IMR-90 (cell line): ENCODE measurements at places on chromosomes 1 and 21. TPM values are rescaled to one million over a fixed set of nuclear protein-coding genes. Genes with fewer than 3 reads are reported as not detected.

DNA sequence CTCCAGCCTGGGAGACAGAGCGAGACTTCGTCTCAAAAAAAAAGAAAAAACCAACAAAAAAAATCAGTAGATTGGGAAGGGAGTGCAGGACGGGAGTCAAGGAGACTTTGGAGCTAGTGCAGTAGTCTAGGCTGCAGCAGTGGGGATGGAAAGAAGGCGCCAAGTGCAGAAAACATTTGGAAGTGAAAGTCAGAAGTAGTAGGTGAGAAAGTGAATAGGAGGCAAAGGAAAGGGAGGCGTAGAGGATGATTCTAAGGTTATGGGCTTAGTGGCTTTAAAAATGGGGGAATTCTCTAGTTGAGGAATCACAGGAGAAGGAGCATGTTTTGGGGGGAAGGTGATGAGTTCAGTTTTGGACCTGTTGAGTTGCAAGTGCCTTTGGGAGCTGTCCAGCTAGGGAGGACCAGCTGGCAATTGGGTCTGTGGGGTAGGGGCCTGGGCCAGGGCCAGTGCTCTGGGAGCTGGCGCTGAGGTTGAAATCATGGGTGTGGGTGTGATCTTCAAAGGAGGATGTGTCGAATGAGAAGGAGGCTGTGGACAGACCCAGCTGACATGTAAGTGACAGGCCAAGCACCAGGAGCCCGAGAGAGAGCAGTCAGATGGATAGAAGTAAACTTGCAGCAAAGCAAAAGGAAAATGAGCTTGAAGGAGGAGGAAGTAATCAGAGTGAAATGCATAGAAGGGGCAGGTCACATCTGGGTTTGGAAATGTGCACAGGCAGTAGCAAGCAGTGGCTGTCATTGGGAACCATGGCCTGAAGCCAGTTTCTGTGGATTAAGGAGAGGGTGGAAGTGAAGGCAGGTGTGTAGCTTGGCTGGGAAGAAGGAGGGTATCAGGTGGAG is 15.8 kb downstream of the TMCC2 start:
- no peak overlapping the region for H3K4me3 ChIP-seq
- H3K36me3 ChIP-seq: 0 out of 2 replicates have a peak, but pooled peaks cover 2% of the 10 kb centered on the region
- DNase-seq: no peak
- H3K27me3 ChIP-seq: no peaks in the 10 kb centered on the region

ANGPTL7 gene
- total RNA-seq: under 0.01 TPM in 1 of 2 replicates, not detected in the other

KRTAP12-2 gene
- total RNA-seq: not detected in 2 replicates

DNA sequence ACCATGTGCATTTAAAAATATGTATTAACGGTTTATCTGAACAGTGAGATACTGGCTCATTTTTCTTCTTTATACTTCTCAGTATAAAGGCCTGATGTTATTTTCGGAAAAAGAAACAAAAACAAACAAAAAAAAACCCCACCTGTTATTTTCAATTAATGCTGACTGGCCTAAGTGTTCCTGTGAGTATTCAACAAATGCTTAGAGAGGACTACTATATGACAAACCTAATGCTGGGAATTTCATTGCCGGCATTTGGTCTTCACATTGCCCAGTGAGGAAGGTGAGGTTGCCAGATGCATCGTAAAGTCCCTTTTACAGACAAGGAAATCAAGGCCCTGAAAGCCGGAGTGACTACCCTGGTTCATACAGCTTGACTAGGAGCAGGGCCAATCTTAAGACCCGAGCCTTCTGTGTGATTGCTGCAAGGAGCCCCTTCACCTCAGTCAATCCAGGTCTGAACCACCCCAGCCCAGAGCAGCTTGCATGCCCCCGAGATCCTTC is 599 bp downstream of the MRPL24 start:
- 0 out of 2 replicates have a peak, but pooled peaks cover 2% of the 10 kb centered on the region for H3K4me1 ChIP-seq
- H3K27me3 ChIP-seq: no peaks in the 10 kb centered on the region
- peak overlapping the region; percentile 57 for H3K27ac ChIP-seq
- peaks cover 44% of the 10 kb centered on the region for H3K36me3 ChIP-seq
- H3K4me3 ChIP-seq: peak overlapping the region; percentile 56

ELOVL1 gene
- total RNA-seq: 66.4 and 88.9 TPM in 2 replicates

DNA sequence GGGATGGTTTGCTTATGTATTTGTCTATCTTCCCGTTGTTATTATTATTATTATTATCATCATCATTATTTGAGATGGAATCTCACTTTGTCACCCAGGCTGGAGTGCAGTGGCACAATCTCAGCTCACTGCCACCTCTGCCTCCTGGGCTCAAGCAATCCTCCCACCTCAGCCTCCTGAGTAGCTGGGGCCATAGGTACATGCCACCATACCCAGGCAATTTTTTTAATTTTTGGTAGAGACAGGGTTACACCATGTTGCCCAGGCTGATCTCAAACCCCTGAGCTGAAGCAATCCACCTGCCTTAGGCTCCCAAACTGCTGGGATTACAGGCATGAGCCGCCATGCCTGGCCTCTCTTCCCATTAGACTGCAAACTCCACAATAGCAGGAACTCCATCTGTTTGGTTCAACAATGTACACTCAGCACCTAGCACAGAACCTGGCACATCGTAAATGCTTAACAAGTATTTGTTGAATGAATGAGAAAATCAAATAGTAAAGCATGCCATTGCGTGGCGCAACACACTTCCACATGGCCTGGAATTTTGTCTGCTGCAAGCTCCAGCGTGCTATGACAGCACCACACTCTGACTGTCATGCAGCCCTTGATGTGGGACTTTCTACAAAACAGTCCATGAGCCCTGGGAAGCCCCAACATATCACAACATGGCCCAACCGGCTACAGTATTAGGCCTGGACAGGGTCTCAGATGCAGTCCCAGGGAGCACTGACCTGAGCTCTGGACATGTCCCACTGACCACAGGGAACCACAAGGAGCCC is 3.8 kb upstream of the TINAGL1 start:
- no peaks in the 10 kb centered on the region for H3K36me3 ChIP-seq
- no peak overlapping the region for H3K4me3 ChIP-seq
- peak; percentile 50 for DNase-seq
- peaks cover 14% of the 10 kb centered on the region for H3K4me1 ChIP-seq
- no peaks in the 10 kb centered on the region for H3K27me3 ChIP-seq

GRCh38 chr1:226602186-226603021 is 53.8 kb downstream of the STUM start:
- DNase-seq: peak; percentile 78
- H3K4me3 ChIP-seq: no peak overlapping the region
- H3K4me1 ChIP-seq: peaks cover 4% of the 10 kb centered on the region; the same call in 1 of the 2 replicates
- no peaks in the 10 kb centered on the region for H3K36me3 ChIP-seq
- H3K27ac ChIP-seq: no peak overlapping the region; the same call in 1 of the 2 replicates
- H3K27me3 ChIP-seq: peaks cover 8% of the 10 kb centered on the region; the same call in 1 of the 2 replicates

DNA sequence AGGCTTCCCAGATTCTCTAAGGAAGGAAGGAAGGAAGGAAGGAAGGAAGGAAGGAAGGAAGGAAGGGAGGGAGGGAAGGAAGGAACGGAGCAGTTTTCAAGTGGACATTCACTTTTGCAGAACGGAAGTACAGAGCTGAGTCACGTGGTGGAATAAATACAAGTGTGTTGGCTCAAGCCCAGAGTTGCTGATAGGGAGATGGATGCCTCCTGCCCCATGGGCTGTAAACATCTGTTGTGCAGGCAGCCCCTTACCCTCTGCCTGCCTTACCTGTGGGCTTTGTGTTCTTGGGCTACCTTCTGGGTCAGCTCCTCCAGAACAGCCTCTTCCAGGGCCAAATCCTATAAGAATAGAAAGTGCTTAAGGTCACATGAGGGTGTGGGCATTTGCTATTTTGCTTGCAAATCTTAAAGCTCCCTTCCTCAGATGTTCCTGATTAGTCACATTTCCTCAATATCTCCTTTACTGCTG is 121.7 kb downstream of the SMYD2 start:
- H3K4me1 ChIP-seq: peaks cover 18% of the 10 kb centered on the region
- H3K36me3 ChIP-seq: peaks cover 21% of the 10 kb centered on the region
- no peak overlapping the region for H3K4me3 ChIP-seq
- H3K27me3 ChIP-seq: no peaks in the 10 kb centered on the region
- peak; percentile 57 for DNase-seq

DNA sequence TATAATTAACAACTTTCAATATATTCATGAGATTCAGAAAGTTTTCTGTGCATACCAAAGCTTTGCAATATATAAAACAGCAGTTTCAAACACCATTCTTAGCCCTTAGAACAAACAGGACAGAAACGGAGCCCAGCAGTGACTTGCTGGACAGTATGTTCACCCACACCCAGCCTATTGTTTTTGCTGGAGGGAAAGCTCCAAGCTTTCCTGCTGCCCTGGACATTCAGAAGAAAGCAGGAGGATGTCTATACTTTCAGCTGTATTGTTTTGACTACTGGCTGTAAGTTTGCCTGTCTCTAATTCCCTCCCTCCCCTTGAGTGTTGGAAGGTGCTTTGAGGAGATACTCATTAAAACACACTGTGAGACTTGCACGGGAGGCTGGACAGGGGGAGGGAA is 9.6 kb downstream of the DENND2C start:
- H3K4me3 ChIP-seq: no peak overlapping the region
- H3K27me3 ChIP-seq: no peaks in the 10 kb centered on the region
- no peak overlapping the region for H3K27ac ChIP-seq
- no peaks in the 10 kb centered on the region for H3K36me3 ChIP-seq

- H3K36me3 ChIP-seq: no peaks in the 10 kb centered on the region; the same call in 1 of the 2 replicates
- H3K27ac ChIP-seq: no peak overlapping the region
- H3K27me3 ChIP-seq: no peaks in the 10 kb centered on the region
- DNase-seq: no peak
- H3K4me3 ChIP-seq: no peak overlapping the region
Observed at GRCh38 chr1:225539069-225539468, 111.2 kb upstream of the LBR start.

GRCh38 chr1:244326757-244327156 is 125.0 kb downstream of the ADSS2 start:
- no peak overlapping the region for H3K4me3 ChIP-seq
- H3K4me1 ChIP-seq: peaks cover 7% of the 10 kb centered on the region
- H3K36me3 ChIP-seq: no peaks in the 10 kb centered on the region
- H3K27ac ChIP-seq: no peak overlapping the region
- H3K27me3 ChIP-seq: no peaks in the 10 kb centered on the region

DNA sequence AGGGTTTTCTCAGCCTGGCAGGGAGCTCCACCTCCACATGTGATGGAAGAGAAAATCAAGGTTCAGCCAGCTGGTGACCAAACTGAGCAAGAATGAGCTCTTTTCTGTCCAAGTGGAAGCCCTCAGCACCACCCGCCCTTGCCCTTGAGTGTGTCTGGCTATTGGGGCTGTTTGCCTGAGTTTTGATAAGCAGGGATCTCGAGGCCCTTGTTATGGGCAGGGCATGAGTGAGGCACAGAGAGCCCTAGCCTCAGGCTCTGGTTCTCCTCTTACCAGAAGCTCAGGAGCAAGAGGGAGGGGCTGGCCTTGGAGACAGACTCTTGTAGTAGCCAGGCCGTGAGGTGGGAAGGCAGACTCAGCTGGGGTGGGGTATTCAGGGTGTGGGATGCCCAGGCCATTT is 37.5 kb upstream of the ARF1 start:
- no peak overlapping the region for H3K4me3 ChIP-seq
- H3K27ac ChIP-seq: no peak overlapping the region
- H3K36me3 ChIP-seq: no peaks in the 10 kb centered on the region
- no peaks in the 10 kb centered on the region for H3K4me1 ChIP-seq
- no peak for DNase-seq
- peaks cover 26% of the 10 kb centered on the region for H3K27me3 ChIP-seq

GRCh38 chr1:10286244-10286643 is 75.9 kb downstream of the KIF1B start:
- DNase-seq: peak; percentile 39
- H3K27ac ChIP-seq: no peak overlapping the region
- H3K27me3 ChIP-seq: no peaks in the 10 kb centered on the region

OXCT2 gene
- 0.18 and 0.28 TPM in 2 replicates for total RNA-seq

DNA sequence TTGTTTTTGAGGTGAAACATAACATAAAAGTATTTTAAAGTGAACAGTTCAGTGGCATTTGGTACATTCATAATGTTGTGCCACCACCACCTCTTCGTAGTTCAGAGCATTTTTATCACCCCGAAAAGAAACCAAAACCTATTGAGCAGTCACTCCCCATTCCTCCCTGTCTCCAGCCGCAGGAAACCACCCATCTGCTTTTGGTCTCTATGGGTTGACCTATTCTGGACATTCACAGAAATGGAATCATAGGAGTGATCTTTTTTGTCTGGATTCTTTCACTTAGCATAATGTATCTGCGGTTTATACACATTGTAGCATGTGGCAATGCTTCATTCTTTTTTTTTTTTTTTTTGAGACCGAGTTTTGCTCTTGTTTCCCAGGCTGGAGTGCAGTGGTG is 141.2 kb downstream of the VPS13D start:
- H3K27me3 ChIP-seq: no peaks in the 10 kb centered on the region
- no peak for DNase-seq
- no peaks in the 10 kb centered on the region; the same call in 1 of the 2 replicates for H3K4me1 ChIP-seq
- H3K36me3 ChIP-seq: peaks cover 15% of the 10 kb centered on the region
- H3K4me3 ChIP-seq: no peak overlapping the region
- no peak overlapping the region for H3K27ac ChIP-seq

FCRL3 gene
- total RNA-seq: not detected in 2 replicates

DNA sequence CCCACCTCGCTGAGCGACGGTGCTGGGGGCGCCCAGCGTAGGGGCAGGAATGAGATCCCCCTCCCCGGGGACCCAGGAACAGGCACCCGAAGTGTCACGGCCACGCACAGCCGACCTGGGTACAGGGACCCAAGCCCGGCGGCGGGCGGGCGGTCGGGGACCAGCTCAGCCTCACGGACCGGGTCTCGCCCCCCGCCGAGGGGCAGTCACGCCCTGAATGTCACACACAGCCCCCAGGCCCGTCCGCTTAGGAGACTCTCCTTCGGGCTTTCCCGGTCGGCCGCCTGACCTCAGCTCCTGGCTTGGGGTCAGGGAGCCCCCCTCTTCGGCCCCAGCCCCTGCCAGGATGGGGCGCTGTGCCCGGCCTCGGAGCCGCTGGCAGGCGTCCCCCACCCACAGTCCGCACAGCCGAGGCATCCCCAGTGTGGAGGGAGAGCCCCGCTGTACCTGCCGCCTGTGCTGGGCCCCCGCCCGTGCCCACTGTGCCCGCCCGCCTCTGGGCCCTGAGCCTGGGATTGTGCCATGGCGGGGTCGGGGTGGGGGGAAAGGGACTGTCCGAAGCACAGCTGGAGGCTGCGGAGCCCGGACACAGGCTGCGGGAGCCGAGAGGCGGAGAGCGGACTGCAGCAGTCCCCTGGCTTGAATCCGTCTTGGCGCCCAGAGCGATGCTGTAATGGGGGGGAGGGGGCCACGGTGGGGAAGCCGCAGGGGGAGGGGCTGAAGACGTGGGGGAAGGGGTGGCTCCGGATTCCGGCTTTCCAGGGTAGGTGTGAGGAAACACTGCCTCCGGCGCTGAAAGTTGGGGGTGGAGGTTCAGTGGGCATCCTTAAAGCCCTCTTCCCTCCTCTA is 627 bp upstream of the DLGAP3 start:
- peaks cover 3% of the 10 kb centered on the region; the same call in 1 of the 2 replicates for H3K4me1 ChIP-seq
- no peaks in the 10 kb centered on the region for H3K36me3 ChIP-seq
- DNase-seq: no peak
- H3K27me3 ChIP-seq: peaks cover 55% of the 10 kb centered on the region
- peak overlapping the region; percentile 14; the same call in 1 of the 2 replicates for H3K4me3 ChIP-seq
